ENCODE measurements at places on chromosomes 1 and 21.

GRCh38 chr1:234925440-234926263, 203.0 kb downstream of the TOMM20 start:
- peak overlapping the region; percentile 52 for H3K27ac ChIP-seq
- no peaks in the 10 kb centered on the region for H3K36me3 ChIP-seq
- peak overlapping the region; percentile 7 for H3K4me3 ChIP-seq

- DNase-seq = peak; percentile 66
- H3K4me3 ChIP-seq = no peak overlapping the region
Observed at GRCh38 chr1:26408604-26409003, 2.0 kb upstream of the LIN28A start.

- no peaks in the 10 kb centered on the region for H3K4me1 ChIP-seq
- no peak for DNase-seq
- H3K27me3 ChIP-seq = no peaks in the 10 kb centered on the region
- H3K4me3 ChIP-seq = no peak overlapping the region
- no peaks in the 10 kb centered on the region for H3K36me3 ChIP-seq
Observed at GRCh38 chr1:3471356-3472087, 17.1 kb downstream of the ARHGEF16 start.

DNA sequence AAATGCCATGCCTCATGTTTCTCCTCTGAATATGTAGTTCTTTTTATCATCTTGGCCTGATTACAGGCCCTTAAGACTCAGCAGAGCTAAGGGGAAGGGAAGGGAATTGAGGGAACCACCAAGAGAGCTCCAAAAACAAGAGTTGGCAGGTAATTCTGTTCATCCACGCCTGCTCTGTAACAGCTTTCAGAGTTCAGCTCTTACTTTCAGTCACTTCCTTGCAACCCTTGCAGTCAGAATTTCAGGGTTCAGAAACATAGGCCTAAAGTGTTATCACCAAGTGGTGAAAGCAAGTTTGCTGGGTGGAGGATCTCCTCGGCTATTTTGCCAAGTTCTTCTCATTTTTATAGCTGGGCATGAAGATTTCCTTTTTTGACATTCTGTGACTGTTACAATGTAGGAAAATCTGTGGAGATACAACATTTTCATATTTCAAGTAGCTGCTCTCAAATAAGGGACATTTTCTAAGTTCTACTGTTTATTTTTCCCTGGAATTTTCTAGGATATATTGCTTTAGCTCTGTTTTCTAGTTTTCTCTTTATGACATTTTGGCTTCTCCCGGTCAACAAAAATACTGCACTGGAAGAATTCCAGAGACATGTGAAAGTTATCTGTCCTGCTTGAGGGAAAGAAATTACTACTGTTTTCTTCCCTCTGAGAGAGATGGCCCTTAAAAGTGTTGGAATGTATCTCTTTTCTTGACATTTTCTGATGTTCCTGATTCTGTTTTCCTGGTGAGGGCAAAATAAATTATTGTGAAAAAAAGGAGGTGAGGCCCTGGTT, 251.8 kb upstream of the ST6GALNAC5 start:
- no peak for DNase-seq
- H3K4me1 ChIP-seq = no peaks in the 10 kb centered on the region
- no peak overlapping the region for H3K4me3 ChIP-seq
- H3K27me3 ChIP-seq = no peaks in the 10 kb centered on the region
- no peaks in the 10 kb centered on the region for H3K36me3 ChIP-seq
- H3K27ac ChIP-seq = no peak overlapping the region

- H3K4me3 ChIP-seq = no peak overlapping the region
- no peaks in the 10 kb centered on the region for H3K27me3 ChIP-seq
- no peak overlapping the region for H3K27ac ChIP-seq
- no peaks in the 10 kb centered on the region for H3K36me3 ChIP-seq
- no peak for DNase-seq
- no peaks in the 10 kb centered on the region for H3K4me1 ChIP-seq
Observed at GRCh38 chr1:185426848-185427247, 109.8 kb upstream of the IVNS1ABP start.

DNA sequence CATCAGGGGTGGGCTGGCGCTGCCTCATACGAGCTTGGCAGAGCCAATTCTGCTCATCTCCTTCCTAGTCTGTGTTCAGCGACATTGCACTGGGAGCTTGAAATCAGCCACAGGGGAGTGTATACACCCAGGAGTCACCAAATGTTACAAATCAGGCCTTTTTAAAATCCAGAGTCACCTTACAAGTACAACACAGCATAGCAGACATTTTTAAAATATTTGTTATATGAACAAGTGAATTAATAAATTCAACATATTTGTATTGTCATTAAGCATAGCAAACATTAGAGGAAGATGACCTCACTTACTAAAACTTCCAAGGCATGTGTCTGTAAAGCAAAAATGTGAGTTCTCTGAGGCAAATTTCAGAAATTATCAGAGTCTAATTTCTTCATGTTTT, 210.0 kb downstream of the HLX start:
- no peaks in the 10 kb centered on the region for H3K36me3 ChIP-seq
- no peak overlapping the region for H3K27ac ChIP-seq
- no peaks in the 10 kb centered on the region for H3K27me3 ChIP-seq

DNA sequence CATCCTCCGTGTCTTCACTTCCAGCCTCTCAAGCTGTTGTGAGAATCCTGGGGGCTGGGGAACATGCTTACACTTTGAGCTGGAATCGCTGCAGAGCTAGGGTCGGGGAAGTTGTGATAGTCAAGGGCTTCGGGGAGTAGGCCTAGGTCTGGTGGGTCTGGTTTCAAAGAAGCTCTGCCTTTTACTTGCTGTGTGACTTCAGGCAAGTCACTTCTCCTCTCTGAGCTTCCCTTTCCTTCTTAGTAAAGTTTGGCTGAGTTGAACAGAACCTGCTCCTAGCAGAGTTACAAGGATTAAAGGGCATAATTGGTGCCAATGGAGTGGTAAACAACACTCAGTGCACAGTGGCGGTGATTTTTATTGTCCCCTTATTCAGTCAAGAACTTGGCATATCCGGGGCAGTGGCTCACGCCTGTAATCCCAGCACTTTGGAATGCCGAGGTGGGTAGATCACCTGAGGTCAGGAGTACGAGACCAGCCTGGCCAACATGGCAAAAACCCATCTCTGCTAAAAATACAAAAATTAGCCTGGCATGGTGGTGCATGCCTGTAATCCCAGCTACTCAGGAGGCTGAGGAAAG, 25.7 kb downstream of the ARHGEF19 start:
- peaks cover 5% of the 10 kb centered on the region for H3K4me1 ChIP-seq
- no peak overlapping the region for H3K27ac ChIP-seq
- H3K4me3 ChIP-seq = no peak overlapping the region
- no peaks in the 10 kb centered on the region for H3K36me3 ChIP-seq

- H3K27me3 ChIP-seq = no peaks in the 10 kb centered on the region
- H3K36me3 ChIP-seq = peaks cover 4% of the 10 kb centered on the region
- DNase-seq = no peak
- H3K27ac ChIP-seq = no peak overlapping the region
- H3K4me1 ChIP-seq = peaks cover 3% of the 10 kb centered on the region
Observed at GRCh38 chr1:53835491-53835890, 2.6 kb downstream of the NDC1 start.

DNA sequence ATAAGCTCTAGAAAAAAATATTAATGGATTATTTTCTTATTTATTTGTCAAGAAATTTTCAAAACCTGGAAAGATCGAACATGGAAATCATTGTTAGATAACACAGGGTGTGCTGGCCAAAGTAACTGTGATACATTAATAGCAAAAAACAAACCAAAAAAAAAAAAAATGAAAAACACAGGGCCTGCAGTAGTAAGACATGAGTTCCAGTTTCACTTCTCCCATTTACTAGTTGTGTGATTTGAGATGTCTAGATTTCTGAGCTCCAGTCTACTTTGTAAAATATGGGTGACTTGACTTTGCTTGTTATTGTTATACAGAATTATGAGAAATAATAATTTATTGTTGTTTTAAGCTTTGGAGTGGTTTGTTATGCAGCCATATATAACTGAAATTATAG, 13.6 kb downstream of the FAM177B start:
- H3K27ac ChIP-seq = no peak overlapping the region
- H3K4me1 ChIP-seq = no peaks in the 10 kb centered on the region
- no peaks in the 10 kb centered on the region for H3K36me3 ChIP-seq

All from effector memory CD4-positive, alpha-beta T cell (primary cell).